Vein endothelial cell (primary cell): ENCODE measurements at places on chromosomes 4 and X. TPM values are rescaled to one million over a fixed set of nuclear protein-coding genes. Genes with fewer than 3 reads are reported as not detected.

The UGT2B7 gene
- total RNA-seq = not detected in 2 replicates

The SHOX gene
- total RNA-seq = not detected in 2 replicates

The ITGB1BP2 gene
- total RNA-seq = 2.0 and 2.7 TPM in 2 replicates

The TLR6 gene
- 2.3 and 4.8 TPM in 2 replicates for total RNA-seq

The ZNF182 gene
- total RNA-seq = 2.6 and 3.3 TPM in 2 replicates

The CCDC158 gene
- total RNA-seq = not detected in 2 replicates

The MYL5 gene
- total RNA-seq = 14.4 and 32.0 TPM in 2 replicates
